ENCODE measurements at places on chromosomes 1 and 21.

- no peak for DNase-seq
These were observed 891 bp downstream of the RPS6KA1 start for GRCh38 chr1:26530410-26530894.

GRCh38 chr1:50667272-50667671 lies 244.0 kb upstream of the DMRTA2 start:
- DNase-seq: no peak

DNA sequence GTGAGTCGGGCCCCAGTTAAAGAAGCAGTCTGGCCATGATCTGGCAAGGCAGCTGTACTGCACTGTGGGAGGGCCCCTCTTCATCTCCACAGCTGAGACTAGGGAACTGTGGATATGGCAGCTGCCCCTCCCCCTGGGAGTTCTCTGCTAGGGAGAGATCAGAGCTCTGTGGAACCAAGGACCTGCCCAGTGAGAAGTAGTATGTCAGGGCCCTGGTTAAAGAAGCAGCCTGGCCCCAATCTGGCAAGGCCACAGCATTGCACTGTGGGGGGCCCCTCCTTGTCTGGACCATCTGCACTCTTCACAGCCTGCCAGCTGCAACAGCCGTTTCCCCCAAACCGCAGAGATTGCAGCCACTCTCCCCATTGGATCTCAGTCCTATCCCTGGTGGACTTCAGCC lies 208.5 kb downstream of the DNAH14 start:
- no peak for DNase-seq

- DNase-seq: no peak
These were observed 4.0 kb downstream of the HYI start for GRCh38 chr1:43449708-43450069.

GRCh38 chr1:1013922-1014648 lies 788 bp downstream of the ISG15 start:
- DNase-seq: no peak

DNA sequence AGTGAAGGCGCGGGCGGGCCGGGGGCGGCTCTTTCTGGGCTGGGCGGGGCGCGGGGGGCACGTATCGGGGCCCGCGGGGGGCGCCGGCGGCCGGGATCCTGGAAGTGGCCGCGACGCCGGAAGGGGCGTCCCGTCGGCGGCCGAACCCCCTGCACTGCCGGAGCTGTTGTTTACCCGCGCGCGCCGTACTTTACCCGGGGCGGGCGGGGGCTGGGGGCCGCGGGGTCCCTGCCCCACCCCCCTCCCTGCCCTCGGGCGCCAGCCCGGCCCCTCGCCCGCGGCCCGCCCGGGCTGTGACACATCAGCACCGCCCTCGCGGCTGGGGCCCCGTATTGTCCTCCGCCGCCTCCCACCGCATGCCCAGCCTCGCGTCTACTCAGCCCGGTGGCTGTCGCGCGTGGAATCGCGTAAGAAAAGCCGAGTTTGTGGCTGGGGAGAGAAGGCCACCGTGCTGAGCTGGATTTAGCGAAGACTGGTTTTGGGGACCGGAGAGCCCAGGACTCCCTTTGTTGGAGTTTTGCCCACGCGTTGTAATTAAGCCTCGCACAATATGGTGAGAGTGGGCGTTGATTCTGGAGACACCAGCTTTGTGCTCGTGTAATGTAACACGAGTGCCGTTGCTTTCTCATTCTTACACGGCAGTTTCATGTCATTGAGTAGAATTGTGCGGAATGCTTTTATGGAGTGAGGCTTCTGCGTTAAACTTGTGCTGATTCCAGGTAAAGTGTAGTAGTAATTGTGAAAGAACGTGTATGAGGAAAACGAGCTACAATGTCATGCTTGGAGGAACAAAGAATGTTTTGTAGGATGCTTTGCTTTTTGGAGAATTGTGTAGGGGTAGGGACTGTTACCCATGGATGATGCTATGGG lies 559 bp downstream of the BACH1 start:
- no peak for DNase-seq

GRCh38 chr1:218211241-218211640 lies 73.9 kb upstream of the RRP15 start:
- no peak for DNase-seq

DNA sequence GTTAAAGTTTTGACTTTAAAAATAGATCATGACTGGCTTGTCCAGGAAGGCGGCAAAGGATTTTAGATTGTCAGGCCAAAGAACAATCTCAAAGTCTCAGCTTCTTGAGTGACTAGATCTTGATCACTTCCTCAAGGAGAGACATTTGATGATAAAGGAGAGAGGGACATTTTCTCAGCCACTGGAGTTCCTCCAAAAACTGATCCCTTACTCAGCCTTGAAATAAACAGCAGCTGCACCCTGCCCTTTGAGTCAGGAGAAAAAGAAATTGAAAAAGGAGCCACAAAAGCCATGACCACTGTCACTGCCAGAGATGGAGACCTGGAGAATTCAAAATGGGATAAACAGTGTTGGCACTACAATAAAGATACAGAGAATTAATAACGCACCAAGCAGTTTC lies 288.4 kb upstream of the PRMT6 start:
- no peak for DNase-seq

GRCh38 chr1:40592107-40592803 lies 60.8 kb downstream of the ZNF684 start:
- DNase-seq: no peak

GRCh38 chr1:117013309-117013858 lies 11.8 kb downstream of the CD101 start:
- no peak for DNase-seq

DNA sequence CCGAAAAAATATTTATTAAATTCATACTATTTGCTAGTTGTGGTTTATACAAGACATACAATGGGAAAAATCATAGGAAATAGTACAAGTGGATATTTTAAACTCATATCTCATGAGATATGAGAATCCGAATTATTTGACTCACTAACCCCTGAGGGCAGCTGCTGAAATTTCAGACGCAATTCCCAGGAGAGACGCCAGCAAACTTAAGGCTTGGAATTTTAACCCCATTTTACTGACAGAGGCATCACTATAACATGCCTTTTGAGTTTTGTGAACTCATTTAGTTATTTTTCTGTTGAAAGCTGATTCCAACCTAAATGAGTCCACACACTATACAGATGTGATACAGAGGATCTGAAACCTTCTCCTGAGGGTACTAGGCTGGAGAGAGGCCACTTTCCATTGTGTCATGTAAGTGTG lies 5.9 kb upstream of the MROH9 start:
- DNase-seq: no peak

DNA sequence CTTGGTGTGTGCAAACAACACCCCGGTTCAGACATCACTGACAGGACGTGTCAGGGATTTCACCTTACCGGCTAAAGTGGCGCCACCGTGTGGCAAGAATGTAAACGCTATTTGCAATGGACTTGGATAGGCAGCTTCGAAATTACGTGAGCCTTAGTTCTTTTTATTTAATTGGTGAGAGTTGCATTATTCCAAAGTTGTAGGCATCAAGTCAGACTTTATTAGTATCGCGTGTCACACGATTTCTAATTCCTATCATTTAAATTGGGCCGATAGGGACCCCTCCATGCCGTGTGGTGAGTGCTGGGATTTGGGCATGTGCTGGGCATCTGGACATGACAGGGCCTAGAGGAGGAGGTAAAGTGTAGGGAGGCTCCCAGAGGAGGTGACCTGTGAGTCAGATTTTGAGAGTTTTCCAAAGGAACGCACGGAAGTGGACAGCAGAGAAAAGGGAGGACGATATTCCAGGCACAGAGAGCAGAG lies 14.5 kb upstream of the CPT2 start:
- DNase-seq: no peak

- DNase-seq: no peak
These were observed 42.7 kb upstream of the SLC16A1 start for GRCh38 chr1:112998592-112999235.

GRCh38 chr1:113990530-113990929 lies 11.3 kb downstream of the OLFML3 start:
- no peak for DNase-seq

- no peak for DNase-seq
These were observed 5.8 kb downstream of the ABCB10 start for GRCh38 chr1:229552732-229553131.

GRCh38 chr1:53244141-53244540 lies 5.8 kb upstream of the MAGOH start:
- no peak for DNase-seq

DNA sequence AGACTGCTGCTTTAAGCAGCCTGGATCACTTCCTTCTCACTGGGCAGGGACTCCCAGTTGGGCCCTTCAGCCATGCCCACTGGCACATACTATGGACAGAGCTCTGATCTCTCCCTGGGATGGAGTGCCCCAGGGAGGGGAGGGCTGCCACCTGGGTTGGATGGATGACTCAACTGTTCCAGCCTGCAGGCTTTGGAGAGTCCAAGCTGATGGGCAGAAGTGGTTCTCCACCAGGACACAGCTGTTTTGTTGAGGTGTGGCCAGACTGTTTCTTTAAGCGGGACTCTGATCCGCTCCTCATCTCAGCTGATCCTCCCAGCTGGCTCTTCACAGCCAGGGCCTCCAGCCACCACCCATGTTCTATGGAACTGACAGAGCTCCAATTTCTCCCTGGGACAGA lies 166.9 kb downstream of the MAGI3 start:
- DNase-seq: no peak

DNA sequence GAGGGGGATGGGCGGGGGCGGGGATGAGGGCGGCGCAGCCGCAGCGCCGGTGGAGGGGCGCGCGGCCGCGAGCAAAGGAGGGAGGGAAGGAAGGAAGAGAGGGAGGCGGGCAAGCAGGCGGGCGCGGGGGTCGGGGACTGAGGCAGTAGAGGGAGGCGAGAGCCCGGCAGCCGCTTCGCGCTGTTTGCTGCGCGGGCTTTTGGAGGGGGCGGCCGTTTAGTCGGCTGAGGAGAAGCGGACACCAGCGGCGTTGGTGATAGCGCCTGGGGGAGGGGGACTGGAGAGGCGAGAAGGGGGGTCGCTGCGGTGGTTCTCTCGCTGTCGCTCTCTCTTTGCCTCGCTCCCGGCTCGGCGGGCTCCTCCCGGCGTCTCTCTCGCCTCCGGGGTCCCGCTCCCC lies at the start of gene HS2ST1:
Gene HS2ST1 (plus strand): TSS at position 35 of the 397 bp plus-strand sequence.
- peak; percentile 50 for DNase-seq

- no peak for DNase-seq
These were observed 719 bp downstream of the SOD1 start for GRCh38 chr21:31660259-31660565.

- DNase-seq: no peak
These were observed 8.1 kb downstream of the CYP4X1 start for GRCh38 chr1:47031585-47031984.

- DNase-seq: no peak
These were observed 4.8 kb downstream of the MX2 start for GRCh38 chr21:41366522-41367151.

DNA sequence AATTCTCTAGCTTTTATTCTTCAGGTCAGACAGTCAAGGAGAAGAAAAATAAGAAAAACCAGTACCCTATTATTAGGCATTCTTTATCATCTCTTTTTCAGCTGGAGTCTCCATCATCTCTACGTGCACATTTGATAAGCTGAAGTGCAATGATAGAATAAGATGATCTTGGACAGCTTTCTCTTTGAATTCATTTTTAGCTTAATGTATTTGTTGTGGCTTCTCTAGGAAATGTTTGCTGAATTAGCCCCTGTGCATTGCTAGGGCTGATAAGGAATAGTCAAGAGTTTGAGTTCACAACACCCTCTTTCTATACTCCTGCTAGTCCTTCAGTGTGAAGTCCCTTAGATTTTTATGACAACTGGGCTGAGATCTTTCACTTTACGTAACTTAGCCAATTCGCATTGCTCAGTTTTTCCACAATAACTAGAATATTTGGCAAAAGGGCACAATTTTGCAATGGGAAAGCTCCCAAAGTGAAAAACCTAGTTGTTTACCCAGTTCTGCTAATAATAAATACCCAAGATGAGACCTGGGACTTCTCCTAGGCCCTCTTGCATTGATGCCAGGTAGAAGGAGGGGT lies 7.0 kb upstream of the KCNJ15 start:
- no peak for DNase-seq

DNA sequence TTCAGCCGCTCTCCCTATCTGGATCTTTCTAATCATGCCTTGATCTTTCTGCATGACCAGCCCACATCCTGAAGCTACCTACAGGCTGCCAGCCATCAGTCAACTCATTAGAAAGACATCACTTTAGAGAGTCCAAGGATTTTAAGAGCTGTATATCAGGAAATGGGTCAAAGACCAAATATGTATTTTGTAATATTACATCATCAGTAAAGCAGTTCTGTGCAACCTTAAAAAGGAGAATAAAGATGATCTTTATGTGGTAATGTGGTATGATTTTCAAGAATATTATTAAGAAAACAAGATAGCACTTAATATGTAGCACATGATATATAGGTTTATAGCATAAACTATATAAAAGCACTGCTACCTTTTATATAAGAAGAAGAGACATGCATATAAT lies 47.6 kb downstream of the SLC30A7 start:
- no peak for DNase-seq

DNA sequence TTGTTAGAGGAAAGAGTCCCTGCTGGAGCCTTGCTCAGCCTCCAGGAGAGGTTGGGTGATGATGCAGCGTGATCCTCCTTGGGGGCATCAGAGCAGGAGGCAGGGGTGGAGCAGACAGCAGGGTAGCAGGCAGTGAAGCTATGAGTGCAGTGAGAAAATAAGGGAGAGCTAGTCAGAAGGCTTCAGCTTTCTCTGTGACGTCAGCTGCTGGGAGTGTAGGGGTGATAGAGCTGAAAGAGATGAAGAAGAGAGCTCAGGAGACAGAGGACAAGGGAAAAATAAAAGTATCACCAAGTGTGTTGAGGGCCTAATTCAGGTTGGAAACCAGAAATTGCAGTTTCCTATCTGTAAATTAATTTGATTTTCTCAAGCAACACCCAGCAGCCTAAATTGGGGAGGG lies 2.2 kb upstream of the ADAM30 start:
- no peak for DNase-seq
